Left colon (tissue), 2 donors: ENCODE measurements at places on chromosomes 7 and 10. TPM values are rescaled to one million over a fixed set of nuclear protein-coding genes. Genes with fewer than 3 reads are reported as not detected.

GRCh38 chr10:25328361-25328760 is 153.6 kb downstream of the GPR158 start:
- DNase-seq: no peak

Gene UPK3B
- total RNA-seq: 2.5 TPM

- no peak for DNase-seq
These were observed 45.9 kb upstream of the ANTXRL start for GRCh38 chr10:46240684-46241565.

DNA sequence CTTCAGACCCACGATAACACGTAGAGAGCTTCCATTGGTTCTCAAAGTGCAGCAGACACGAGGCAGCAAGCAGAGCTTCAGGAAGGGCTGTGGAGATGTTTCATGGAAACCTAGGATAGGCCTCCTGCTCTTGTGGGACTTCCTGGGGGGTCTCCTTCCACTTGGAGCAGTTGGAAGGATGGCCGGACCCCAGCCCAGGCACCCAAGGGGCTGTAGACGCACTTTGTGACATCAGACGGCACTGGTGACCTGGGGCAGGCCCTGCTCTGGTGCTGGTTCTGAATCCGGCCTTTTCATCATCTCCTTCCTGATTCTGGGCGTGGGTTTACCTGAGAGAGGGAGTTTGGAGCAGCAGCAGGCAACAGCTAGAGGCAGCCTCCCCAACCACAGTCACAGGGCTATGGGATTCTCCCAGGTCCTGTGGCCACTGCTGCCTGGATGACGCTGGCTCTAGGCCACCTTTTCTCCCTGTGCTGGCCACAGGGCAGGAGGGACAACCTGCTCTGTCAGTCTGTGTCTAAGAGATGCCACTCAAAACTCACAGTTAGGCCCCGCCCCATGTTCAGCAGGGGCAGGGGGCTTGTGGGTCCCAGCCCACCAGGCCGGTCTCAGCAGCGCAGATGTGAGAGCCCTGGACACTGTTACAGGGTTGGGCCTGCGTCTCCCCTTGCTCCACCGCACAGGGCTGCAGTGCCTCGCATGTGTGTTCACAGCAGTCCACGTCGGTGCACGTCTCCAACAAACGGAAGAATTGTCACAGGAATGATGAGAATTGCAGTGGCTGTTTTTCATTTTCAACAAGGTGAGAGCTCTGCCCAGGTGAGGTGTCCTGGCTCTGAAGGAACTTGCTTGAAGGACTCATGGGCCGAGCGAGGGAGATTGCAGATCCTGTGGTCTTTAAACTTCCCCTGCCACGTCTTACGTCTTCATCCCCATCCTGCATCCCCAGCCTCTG is 569.3 kb downstream of the TCERG1L start:
- no peak for DNase-seq

DNA sequence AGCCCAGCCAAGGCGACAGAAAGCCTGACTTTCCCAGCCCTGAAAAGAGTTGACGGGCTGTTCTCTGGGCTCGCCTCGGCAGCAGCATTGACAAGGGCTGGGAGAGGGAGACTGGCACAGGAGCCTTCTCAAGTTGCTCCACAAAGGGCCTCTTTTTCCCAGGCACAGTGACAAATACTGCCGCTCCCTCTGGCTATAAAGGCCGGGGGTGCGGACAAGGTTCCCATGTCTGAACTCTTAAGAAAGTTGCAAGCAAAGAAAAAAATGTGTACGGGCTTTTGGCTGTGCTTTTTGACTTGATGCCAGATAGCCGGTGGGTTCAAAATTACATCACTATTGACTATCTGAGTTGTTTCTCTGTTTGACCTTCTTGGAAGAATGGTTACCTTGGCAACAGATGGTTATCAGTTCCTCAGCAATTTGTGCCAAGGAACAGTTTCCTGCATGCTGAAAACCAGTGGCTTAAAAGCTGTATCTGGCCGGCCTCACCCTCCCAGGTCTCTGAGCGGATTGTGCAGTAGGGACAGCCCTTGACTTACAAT is 115.9 kb upstream of the EEPD1 start:
- no peak for DNase-seq

GRCh38 chr7:40584667-40585433 is 450.0 kb downstream of the SUGCT start:
- DNase-seq: no peak

DNA sequence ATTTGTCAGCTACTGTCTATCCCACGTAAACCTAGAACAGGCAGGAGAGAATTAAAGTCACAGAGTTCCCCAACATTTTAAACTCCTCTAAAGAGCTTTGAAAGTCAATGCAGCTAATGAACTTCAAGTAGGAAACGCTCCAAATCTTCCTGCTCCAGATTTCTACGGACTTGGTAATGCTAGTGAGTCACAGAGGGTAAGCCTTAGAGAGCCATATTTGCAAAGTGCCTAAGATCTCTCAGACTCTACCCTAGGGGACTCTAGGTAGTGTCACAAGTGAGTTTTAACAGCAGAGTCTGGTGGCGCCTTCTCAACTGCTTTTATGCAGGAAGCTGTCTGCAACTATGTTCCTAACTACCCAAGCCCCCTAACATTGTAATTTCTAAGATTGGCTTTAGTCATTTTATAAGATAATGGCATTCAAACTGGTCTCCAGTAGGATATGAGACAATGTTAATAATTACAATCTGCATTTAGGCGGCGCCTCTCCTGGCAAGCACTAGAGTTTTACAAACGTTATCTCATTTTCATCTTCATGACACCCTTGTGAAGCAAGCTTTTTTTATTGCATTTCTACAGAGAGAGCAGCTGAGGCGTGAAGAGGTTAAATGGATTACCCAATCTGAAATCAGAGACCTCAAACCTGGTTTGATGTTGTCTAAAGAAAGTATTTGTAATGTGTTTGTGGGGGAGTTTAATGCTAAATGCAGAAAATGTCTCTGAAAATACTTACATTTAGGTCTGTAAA is 22.0 kb upstream of the FZD1 start:
- no peak for DNase-seq

DNA sequence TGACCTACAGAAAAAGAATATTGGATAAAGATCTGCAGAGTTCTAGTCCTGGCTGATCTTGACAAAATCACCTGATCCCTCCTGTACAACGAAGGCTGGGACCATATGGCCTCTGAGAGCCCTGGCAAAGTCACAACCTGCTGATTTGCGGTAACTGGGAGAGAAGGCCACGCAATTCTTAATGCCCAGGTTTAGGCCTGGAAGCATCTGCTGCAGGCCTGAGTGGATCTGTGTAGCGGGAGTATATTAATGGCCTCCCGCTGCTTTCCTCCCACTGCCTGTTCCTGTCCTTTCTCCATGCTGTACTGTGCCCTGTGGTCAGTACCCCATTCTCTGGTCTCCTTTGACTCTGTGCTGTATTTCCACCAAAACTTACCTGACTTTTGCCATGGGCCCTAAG is 24.2 kb downstream of the AKR1B1 start:
- DNase-seq: no peak

- no peak for DNase-seq
These were observed 212.0 kb upstream of the IGFBP3 start for GRCh38 chr7:46133072-46133471.

Gene EGR2
- 1.2 TPM for total RNA-seq

- no peak for DNase-seq
These were observed at the start of gene GPR26 for GRCh38 chr10:123666318-123667236. Gene GPR26, plus strand, starts transcription at chr10:123666355. Its CDS starts 53 bp downstream, at chr10:123666408.

Gene AKR1C8
- not detected for total RNA-seq

Gene TMEM106B
- total RNA-seq: 54.5 TPM

Gene NFE2L3
- total RNA-seq: 13.4 TPM

DNA sequence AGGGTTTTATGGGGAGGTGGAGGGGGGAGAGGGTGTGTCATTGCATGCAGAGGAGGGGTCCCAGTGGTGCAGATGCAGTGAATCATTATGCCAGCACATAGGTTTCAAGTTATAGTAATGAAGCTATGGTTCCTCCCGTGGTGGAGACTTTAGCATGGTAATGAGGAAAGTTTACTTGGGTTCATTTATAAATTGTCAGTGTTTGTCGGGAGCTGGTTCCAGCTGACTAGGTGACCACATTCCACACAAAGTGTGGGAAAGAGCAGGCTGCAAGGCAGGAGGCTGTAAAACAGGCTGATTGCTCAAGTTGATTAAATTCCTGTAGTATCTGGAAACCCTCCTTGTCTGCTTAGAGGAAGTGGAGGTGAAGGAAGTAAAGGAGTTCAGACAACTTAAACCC is 78.9 kb downstream of the SRI start:
- DNase-seq: peak; percentile 47

- DNase-seq: no peak
These were observed 175.7 kb upstream of the AUTS2 start for GRCh38 chr7:69422574-69422985.

GRCh38 chr10:131748831-131749766 is 151.7 kb upstream of the PPP2R2D start:
- no peak for DNase-seq

DNA sequence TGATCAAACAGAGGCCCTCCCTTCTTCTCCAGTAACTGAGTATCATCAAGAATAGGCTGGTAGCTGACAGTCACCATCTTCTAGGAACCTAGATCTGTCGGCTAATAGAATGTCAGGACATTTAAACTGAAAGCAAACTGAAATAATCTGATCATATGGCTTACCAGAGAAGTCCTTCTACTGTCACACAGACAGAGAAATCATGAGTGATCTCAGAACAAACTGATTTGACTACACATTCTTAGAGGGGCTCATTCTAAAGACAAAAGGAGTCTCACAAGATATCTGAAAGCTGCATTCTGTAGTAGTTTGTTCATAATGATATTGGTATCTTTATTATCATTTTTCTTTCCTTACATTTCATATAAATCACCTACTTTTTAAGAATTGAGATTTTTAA is 130.9 kb upstream of the ADCY1 start:
- no peak for DNase-seq

Gene AFAP1L2
- total RNA-seq: 12.5 TPM

Gene SPDYE9
- total RNA-seq: not detected

Gene PRPS1L1
- total RNA-seq: not detected

Gene NCF1
- total RNA-seq: 4.4 TPM

DNA sequence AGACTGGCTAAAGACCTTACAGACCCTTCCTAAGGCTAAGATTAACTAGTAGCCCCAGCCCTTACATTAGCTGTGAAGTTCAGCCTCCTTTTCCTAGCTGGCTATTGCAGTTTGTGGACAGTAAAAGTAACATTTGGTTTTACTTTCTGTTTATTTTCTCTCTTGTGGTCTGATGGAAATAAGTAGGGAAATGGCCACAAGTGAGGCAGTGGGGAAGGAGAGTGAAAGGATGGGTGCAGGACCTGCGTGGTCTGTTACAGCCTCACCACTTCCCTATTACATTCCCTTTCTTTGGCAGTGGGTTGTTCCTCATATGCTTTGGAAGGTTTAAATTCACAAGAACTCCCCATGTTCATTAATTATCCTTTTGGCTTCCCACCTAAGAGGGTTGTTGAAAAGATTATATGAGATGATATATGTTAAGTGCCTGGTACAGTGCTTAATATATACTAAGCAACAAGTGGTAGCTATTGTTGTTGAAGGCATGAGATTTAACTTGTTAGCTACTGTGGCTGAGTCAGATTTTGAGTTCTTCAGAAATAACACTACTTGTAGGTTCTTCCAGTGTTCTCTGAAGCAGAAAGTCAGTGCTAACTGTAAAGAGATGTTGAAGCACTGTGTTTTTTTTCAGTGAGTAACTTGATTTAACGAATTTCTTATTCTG is 181.7 kb downstream of the ST7 start:
- DNase-seq: no peak

GRCh38 chr7:41627645-41628298 is 75.1 kb downstream of the INHBA start:
- DNase-seq: no peak

Gene TMEM229A
- total RNA-seq: not detected

Gene HPSE2
- total RNA-seq: 0.76 TPM

DNA sequence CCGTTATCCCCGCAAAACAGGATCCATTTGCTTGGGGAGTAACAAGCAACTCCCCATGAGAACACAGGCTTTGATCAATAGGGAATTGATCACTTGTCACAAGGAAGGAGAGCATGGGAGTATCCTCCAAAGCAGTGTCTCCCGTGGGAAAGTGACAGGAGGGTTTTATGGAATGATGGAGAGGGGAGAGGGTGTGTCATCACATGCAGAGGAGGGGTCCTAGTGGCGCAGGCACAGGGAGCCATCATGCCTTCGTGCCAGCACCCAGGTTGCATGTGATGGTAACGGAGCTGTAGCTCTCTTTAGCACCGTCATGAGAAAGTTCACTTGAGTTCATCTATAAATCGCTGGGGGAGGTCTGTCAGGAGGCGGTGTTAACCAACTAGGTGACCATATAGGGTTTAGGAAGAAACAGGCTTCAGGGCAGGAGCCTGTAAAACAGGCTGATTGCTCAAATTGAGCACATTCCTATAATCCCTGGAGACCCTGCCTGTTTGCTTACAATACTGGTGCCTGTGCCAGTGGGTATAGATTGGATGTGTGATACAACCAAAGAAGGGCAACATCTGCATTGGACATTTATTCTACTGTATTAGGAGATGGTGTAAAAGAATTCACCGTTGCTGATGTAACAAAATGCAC is 428.5 kb downstream of the GALNT17 start:
- no peak for DNase-seq

- no peak for DNase-seq
These were observed 163.8 kb downstream of the RGS10 start for GRCh38 chr10:119378737-119379067.

DNA sequence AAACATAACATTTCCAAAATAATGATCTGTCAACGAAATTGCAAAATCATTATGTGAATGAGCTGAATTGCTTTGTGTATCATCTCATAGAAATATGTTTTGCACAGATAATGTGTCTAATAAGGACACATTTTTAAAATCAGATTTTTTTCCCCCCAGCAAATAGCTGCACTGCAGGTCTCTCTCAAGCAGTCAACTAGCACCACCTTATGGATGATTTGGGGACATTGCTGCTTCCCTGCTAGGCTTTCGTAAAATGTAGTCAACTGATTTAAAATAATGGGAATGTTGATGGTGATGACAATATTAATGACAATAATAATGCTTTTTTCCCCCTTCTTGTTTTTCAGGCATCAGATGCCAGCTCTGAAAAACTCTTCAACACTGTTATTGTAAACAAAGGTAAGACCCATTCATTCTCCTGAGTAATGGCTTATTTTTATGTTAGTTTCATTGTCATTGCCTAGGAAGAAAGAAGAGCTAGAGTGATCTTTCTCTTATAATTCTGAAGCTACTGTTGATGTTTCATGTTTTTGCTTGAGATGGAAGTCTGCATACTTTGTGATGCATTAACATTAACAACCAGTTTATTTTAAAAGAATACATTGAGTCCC is 433.6 kb upstream of the GALNT17 start:
- DNase-seq: no peak
